Activated CD4-positive, alpha-beta T cell treated with anti-CD3 and anti-CD28 coated beads for 24 hours (primary cell): ENCODE measurements at places on chromosomes 4 and X.

DNA sequence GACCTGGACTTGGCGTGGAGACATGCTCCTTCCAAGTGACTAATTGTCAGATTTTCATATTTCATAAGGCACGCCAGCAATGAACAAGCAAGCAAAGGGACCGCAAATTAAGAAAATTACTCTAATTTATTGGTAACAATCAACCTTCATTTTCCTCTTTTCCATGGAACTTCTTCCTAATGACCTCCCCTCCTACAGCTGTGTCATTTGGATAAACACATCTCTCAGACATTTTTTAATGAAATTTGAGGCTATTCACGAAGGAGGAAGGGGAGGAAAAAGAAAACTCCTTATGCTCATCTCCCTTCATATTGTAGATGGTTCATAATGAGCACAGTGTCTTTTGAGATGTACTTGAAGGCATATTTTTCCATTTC lies 38.6 kb upstream of the TLR3 start:
- no peak for DNase-seq

DNA sequence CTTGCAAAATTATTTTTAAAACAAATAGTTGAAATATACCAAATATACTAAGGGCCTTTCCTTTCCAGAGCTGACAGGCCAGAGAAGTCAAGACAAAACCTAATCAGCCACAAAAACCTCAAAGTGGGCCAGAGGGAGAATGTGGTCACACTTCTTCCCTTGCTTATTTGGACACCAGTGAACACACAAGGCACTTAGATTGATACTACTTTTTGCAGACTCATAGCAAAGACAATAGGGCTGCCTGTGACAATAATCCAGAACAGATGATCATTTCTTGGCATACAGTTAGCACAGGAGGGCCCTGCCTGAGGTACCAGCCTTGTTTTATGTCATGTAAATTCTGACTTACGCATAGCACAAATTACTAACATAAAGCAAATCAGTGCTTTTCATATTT lies 215.7 kb upstream of the NEIL3 start:
- DNase-seq = no peak

DNA sequence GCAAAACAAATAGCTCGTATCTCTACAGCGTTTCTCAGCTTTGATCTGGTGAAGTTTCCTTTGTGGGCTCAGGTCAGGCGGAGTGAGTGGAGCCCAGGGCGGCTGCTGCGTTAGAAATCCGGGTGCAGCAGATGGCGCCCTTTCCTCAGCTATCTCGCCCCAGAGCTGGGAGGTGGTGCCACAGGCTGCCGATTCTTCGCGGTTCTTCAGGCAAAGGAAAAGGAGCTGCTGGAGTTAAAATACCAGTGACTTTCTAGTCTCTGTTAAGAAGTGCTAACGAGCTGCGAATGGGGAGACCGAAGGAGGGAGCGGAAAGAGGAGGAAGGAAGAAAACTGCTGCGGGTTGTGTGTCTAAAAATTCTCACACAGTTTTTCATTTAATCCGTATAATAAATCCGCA lies 114.6 kb downstream of the CPE start:
- DNase-seq = peak; percentile 50

- no peak for DNase-seq
Observed at GRCh38 chr4:6782846-6783110, 251 bp downstream of the KIAA0232 start.

DNA sequence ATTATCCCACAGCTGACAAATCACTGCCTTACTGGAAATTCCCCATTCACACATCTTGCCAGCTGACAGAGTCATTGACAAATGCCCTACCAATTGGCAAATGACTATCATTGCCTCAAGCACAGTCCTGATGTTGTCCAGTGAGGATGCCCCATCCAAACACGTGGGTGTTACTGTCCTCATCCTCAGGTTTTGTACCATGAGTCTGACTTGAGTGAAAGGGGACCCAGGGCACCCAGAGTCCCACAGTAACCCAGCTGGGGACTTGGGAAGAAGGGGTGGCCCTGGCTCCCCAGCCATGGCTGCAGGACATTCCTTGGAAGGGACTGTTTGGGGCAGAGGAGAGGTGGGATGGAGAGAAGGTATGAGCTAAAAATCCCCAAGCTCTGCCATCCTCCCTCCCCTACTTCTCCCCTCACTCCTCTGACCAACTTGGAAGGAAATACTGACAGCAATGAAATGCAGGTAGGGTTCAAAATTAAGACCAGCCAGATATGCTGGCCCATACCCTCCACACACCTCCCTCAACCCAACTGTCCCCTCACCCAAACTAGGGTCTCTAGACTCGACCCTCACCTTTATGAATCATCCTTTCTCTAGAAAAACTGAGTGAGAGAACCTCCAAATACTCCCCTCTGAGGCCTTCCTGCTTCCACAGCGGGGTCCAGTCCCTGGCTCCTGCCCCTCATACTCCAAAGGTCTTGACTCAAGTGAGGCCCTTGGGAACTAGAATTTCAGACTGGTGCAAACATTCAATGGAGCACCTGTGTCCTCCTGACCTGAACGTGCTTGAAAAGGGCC lies 5.1 kb downstream of the TIMP1 start:
- no peak for DNase-seq

DNA sequence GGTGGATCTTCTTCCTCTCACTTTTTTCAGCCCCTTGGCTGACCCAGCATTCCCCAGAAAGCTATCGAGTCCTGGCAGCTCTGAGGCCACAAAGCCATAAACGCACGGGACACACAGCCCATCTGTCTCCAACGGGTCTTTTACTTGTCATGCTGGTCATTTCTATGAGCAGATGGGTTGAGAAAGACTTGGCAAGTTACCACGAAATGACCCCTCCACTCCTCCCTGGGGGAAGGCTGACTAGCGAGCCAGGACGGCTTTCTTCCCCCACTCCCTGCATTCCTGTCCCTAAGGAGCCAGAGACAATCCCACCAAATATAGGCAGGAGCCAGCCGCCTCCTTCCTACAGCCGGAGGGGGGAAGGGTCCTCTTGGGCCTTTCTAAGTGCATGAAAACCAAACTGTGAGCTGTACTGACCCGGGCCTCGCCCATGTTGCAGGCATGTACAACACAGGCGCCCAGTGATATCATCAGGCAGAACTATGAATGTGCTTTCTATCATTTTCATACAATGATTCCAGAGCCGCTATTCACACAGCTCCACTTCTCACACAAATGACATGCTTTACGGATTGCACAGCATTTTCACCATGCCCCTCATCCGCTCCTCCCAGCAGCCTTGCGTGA lies 28.6 kb downstream of the AFAP1 start:
- DNase-seq = no peak

GRCh38 chr4:174522183-174523024 lies at the start of gene HPGD:
HPGD (minus strand) TSS chr4:174522488; CDS start chr4:174522451, 37 bp downstream.
- DNase-seq = peak; percentile 21
